Progenitor cell of endocrine pancreas (in vitro differentiated cells): ENCODE measurements at places on chromosomes 13 and 19. TPM values are rescaled to one million over a fixed set of nuclear protein-coding genes. Genes with fewer than 3 reads are reported as not detected.

The SRRM5 gene
- total RNA-seq, result 0.64 and 0.79 TPM in 2 replicates

The PSPN gene
- total RNA-seq, result 4.3 TPM in 2 replicates

The CLEC17A gene
- not detected in 2 replicates for total RNA-seq

The CYP2A7 gene
- total RNA-seq, result not detected in 2 replicates

The FGF22 gene
- 0.43 and 0.49 TPM in 2 replicates for total RNA-seq

The LHFPL6 gene
- total RNA-seq, result 1.0 and 1.2 TPM in 2 replicates

The LILRB4 gene
- total RNA-seq, result not detected in 2 replicates
